NCI-H1417 treated with DMSO at 0.1 percent for 48 hours (cell line): ENCODE measurements at places on chromosomes 5 and 9.

DNA sequence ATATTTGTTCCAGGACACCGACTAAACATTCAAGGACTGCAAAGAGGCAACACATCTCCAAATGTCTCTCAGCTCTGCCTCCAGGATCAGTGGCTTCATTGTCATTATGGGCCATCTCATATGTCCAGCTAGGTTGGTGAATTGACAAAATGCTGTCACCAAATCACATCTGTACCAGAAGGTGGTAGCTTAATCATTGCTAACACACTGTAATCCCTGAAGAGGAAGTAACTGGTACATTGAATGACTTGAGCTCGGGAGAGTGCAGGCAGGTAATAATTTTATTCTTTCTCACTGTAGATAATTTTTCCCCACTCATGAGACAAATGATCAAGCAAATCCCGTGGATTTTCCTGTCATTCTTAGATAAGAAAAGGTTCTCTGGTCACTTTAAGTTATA is 169.8 kb downstream of the SEMA6A start:
- DNase-seq, result no peak

DNA sequence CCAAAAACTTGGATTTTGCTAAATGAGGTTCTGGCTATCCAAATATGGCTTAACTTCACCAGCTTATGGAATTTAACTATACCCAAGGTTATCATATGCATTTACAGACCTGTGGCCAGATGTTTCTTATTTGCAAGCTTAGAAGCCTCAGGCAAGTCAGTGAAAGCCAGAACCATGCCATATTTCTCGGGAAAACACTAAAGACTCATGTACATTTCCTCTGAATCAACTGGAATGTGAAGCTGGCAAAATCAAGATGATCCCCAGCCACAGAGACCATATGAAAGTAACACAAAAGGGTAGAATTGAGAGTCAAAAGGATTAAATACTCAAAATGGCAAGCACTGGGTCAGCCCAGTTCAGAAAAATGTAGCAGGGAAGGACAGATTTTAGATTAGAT is 76.4 kb upstream of the SLC1A1 start:
- DNase-seq, result no peak

GRCh38 chr5:98768160-98768959 is 5.1 kb upstream of the RGMB start:
- no peak for DNase-seq

DNA sequence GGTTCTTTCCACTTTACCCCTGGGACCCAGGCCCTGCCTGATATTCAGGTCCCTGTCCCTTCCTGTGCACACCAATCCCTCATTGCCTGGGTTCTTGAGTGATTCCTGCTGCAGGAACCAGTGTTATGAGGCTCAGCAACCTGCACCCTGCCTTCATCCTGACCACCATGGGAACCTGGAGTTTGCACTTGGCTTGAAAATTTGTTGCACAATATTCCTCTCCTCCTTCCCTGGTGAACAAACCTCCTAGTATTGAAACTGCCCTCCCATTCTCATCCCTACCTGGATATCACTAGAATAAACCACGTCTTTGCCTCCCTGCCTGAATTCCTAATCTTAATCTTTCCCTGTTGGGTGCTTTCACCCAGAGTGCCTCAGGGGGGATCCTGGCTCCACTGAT is 52.1 kb upstream of the AFAP1L1 start:
- no peak for DNase-seq

DNA sequence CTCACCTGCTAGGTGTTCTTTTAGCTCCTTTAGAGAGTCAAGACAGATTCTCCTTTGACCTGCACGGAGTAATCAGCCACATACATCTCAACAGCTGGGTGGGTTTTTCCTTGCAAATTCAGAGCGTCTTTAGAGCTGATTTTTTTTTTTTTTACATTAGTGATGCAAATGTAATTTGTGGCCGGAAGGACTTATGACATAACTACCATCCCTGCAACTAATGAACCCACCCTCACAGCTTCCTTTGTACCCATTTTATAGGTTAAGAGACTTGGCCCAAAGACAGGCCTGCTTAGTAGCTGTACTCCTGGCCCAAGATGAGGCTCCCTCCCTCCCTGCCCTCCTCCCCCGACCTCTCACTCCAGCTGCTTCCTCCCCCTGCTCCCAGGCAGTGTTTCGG is 69.9 kb upstream of the NIPAL4 start:
- no peak for DNase-seq

GRCh38 chr5:161380486-161380885 is 166.0 kb downstream of the GABRB2 start:
- no peak for DNase-seq

GRCh38 chr9:73180403-73180802 is 28.7 kb downstream of the ANXA1 start:
- no peak for DNase-seq

GRCh38 chr9:80158554-80159170 is 586.9 kb downstream of the TLE4 start:
- no peak for DNase-seq

- no peak for DNase-seq
These were observed 180.6 kb downstream of the SNCAIP start for GRCh38 chr5:122492675-122493074.

DNA sequence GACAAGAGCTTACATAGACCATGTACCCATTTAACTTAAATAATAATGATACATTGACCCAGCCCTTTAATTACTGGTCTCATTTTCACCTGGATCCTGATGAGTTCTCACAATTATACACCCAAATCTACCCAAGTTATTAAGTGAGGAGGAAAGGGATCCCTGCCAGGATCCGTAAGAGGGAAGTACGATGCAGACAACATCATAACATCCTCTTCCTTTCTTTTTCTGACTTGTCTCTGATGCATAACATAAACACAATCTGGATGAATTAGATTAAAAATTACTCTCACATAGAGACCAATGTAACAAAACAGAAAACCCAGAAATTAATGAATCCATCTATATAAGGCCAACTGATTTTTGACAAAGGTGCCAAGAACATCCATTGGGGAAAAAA is 17.0 kb downstream of the MARCHF3 start:
- no peak for DNase-seq

GRCh38 chr5:171537070-171537849 is 117.8 kb downstream of the FGF18 start:
- DNase-seq, result no peak

- DNase-seq, result no peak
These were observed 7.9 kb upstream of the MED27 start for GRCh38 chr9:132087438-132088030.

GRCh38 chr9:87954230-87954629 is 20.1 kb downstream of the CDK20 start:
- DNase-seq, result no peak

DNA sequence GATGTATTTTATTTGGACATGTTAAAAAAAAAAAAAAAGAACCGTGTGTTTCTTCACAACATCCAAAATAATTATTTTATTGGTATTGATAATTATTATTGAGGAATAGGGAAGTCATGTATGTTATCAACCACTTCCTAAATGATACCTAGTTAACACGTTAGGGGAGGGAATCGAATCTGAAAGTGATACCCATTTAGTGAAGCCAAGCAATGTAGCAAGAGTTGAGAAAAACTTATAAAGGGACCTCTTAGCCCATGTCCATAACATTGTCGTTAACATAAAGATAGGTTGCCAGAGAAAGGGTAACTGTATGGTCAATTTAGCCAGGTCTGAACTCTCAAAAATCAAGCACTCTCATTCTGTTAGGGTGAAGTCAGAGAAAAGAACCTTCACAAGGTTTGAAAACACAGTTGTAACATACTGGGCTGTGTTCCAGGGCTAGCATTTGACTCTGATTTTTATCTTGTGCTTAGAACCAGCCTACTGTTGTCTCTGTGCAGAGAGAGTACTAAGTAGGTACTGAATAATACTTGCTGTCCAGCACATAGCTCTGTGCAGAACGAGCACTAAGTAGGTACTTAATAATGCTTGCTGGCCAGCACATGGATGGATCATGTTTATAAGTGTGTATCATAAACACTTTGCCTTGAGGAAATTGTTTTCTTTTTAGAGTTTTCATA is 60.4 kb downstream of the GHR start:
- no peak for DNase-seq

GRCh38 chr9:6036391-6036790 is 21.0 kb upstream of the RANBP6 start:
- DNase-seq, result no peak

DNA sequence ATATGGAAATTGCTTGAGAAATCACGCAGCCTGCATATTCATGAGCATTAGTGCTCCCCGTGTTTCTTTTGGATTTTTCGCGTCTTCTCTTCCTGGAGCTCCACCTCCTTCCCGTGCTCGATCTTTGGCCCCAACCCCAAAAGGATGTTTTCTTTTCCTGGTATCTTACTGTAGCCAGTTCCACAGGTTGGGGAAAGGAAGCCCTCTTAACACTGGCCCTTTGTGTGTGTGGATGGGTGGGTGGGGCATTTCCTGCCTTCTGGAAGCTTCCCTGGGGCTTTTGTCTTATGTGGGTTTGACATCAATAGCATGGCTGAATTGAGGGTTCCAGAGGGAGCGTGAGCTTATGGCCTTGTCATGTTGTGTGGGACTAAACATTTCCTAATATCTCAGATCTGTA is 21.9 kb downstream of the STXBP1 start:
- no peak for DNase-seq

- DNase-seq, result no peak
These were observed 22.0 kb downstream of the SREK1IP1 start for GRCh38 chr5:64746446-64746845.

DNA sequence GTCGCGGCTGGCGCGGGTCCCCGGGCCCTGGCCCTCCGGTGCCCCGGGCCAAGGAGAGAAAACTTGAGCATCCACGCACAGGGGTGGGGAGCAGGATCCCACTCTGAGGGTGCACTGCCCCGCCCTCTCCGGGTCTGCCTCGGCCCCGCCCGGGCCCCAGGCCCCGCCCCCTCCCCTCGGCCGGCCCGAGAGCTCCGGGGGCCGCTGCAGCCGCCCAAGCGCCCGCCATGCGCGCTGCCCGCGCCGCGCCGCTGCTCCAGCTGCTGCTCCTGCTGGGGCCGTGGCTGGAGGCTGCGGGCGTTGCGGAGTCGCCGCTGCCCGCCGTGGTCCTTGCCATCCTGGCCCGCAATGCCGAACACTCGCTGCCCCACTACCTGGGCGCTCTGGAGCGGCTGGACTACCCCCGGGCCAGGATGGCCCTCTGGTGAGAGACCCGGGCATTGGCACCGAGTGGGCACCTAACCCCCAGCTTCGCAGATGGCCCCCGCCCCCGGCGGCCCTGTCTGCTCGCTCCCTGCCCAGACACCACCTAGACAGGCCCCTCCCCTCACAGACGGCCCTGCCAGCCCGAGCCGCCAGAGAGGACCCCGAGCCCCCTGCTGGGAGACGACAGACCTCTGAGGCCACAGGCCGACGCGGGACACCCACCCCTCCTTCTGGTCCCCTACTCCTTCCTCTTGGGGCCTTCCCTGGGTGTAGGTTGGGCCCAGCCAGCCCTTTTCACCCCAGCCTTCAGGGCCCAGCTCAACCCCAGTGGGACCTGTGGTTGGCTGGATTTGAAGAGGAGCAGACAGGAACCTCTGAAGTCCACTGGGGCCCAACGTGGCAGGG is at the start of gene CERCAM:
TSS of gene CERCAM (plus strand) at position 207 of the 831 bp plus-strand sequence. CDS start at position 228, 21 bp downstream.
- no peak for DNase-seq

- no peak for DNase-seq
These were observed 681 bp upstream of the LHFPL2 start for GRCh38 chr5:78649211-78649695.

DNA sequence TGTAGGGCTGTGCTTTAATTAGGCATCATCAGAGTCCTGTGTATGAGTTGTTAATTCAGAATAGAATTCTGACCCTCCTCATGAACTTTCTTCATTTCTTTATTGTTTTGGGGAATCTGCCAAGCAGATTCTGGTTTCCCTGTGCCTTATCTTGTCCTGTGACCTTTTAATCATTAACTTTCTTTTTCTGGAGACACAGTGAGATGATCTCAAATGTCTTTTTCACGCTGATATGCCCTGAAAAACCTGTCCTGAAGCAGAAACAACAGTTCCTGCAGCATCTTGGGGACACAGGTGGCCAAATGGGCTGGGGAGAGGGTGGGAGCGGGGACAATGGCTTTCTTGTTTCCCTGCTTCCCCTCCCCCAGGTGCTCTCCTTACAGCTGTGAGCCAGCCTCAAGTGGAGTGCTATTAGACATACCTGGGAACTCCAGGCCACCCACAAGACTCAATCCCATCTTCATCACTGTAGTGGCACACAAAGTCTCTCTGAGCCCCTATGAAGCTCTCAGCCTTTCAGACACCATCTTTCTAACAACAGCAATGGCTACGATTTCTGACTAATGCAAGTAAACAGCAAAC is 213.8 kb downstream of the ATP10B start:
- no peak for DNase-seq
